Left lung (tissue), 14 donors: ENCODE measurements at places on chromosomes 7 and 10.

DNA sequence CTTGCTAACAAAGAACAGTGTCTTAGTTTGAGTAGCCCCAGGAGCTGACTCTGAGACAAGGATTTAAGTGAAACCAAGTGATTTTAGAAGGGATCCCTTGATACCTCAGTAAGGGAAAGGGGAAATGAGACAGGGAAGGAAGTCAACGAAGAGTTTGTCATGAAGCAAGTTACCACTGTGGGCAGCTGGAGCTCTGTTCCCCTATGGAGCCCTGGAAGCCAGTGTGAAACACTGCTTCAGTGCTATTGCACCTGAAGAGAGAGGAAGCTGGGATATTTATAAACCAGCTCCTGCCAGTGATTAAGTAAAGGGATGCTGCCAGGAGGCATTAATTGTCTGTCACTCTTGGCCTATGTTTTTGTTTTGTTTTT lies 58.9 kb upstream of the WAPL start:
- DNase-seq: no peak

GRCh38 chr10:70619271-70620019 lies 16.9 kb upstream of the PRF1 start:
- no peak for DNase-seq

DNA sequence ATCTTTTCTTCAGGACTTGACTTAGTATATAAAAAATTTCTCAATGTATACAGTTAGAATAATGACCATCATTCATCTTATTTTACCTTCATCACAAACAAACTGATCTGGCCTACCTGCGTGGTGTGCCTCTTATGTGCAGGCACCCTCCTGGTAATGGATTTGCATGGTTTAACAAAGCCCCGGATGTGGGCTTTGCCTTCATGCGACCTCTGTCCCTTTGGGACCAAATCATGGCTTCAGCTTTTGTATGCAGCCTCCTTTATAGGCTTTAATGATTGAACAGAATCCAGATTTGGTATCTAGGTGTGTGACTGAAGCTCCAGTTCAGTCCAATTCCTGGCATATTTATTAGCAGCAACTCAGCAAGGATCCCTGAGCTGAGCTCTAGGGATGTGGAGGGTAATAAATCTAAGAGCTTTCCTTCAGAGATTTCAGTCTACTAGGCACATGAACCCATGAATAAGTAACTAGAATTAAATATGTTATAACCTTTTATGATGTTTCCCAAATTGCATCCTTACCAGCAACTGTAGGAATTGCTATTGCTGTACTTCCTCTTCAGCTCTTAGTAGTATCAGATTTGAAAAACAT lies 256.9 kb downstream of the ABCA13 start:
- DNase-seq: no peak

- peak; percentile 59 for DNase-seq
These were observed 470.0 kb downstream of the SUGCT start for GRCh38 chr7:40604601-40605438.

- DNase-seq: no peak
These were observed 87.0 kb downstream of the CDK6 start for GRCh38 chr7:92749327-92749755.
